ENCODE measurements at places on chromosomes 3 and 15.

DNA sequence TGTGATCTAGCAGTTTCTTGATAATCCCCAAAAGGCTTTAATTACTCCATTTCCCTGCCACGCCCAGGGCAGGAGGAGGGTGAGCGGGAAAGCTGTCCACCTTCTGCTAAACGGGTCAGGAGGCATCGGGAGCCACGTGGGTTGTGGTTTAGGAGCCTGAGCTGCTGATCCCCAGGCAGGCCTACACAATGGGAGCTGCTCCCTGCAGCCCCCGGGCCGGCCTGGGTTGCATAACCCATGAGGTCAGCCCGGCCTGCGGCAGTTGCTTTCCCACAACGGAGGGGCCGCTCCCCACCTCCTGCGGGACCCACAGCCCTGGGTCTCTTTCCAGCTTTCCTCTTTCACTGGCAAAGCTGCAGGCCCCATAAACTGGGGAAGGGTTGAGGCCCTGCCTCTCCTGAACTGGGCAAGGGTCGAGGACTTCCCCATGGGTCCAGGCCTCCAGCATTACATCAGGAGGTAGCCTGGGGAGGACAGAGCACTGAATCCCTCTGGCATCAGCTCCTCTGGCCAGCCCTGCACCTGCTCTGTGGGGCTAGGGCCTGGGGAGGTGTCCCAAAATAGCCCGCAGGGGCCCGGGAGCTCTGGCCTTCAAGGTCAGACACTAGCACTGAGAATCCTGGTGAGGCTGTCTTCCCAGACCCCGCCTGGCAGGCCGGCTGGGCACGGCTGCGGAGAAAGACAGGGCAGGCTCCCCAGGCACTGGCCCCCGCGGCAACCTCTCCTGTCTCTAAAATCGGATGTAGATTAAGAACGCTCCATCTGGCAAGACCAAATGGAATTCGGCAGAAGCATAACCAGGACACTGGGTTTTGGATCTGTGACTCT is 47.3 kb downstream of the ZDHHC19 start:
- DNase-seq: peak; percentile 10

- no peak for DNase-seq
These were observed 23.7 kb upstream of the TPRG1 start for GRCh38 chr3:189148081-189148507.

DNA sequence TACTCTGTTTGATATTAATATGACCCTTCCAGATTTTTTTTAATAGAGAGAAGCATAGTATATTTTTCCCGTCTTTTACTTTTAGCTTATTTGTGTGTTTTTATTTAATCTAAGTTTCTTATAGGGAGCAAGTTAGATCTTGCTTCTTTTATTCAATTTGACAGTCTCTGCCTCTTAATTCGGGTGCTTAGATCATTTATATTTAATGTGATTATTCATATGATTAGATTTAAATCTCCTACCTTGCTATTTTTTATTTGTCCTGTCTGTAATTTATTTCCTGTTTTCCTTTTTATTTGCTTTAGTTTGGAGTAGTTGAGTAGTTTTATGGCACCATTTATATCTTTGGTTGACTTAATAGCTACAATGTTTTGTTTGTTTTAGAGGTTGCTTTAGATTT is 66.1 kb downstream of the GJD2 start:
- no peak for DNase-seq

DNA sequence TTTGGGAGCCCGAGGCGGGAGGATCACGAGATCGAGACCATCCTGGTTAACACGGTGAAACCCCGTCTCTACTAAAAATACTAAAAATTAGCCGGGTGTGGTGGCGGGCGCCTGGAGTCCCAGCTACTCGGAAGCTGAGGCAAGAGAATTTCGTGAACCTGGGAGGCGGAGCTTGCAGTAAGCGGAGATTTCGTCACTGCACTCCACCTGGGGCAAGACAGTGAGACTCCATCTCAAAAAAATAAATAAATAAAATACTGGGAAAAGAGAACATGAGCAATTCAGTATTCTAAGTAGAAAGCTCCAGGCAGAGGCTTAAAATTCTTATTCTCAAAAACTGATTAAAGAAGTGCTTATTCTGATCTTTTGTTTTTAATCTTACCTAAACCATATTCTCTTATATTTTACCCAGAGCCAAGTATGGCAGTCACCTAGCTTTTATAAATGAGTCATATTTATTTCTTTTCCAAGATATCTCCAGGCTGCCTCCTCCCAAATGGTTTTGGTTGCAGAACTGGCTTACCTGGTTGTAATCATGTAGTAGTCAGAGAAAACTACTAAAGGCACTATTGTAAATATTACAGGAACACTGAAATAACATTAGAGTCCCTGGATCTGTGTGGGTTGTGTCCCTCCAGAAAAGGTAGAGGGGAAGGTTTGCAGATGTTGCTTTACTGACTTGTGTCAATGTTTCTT is 45.8 kb upstream of the DYNC1LI1 start:
- DNase-seq: no peak

- no peak for DNase-seq
These were observed 71.4 kb downstream of the ANXA2 start for GRCh38 chr15:60326343-60326742.

GRCh38 chr3:60847791-60848190 is 403.5 kb downstream of the FHIT start:
- no peak for DNase-seq

GRCh38 chr3:32026593-32026992 is 45.0 kb downstream of the ZNF860 start:
- no peak for DNase-seq

GRCh38 chr15:92565351-92566125 is 90.0 kb downstream of the FAM174B start:
- DNase-seq: no peak

GRCh38 chr3:71130471-71131374 is 452.8 kb downstream of the FOXP1 start:
- no peak for DNase-seq

GRCh38 chr3:64220161-64220914 is 4.9 kb downstream of the PRICKLE2 start:
- DNase-seq: no peak

DNA sequence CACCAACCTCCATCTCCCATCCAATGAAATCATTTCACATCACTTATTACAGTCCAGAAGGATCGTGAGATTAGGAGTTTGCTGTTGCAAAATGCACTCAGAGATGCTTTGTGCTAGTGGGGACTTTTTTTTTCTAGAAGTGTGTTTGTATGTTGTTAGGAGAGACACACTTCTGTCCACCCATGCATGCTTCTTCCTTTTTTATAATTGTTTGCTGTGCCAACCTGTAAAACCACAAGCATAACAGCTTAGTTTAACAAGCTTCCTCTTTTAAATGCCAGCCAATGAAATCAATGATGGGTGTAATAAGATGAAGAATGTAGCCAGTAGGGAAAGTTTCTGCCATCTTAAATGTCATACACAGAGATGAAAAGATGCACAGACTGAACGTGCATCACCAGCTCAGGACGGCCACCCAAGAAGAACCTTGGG is 305.6 kb upstream of the STT3B start:
- DNase-seq: no peak

GRCh38 chr3:40042752-40043443 is 233.5 kb downstream of the MYRIP start:
- no peak for DNase-seq

- no peak for DNase-seq
These were observed 4.9 kb upstream of the FAM131A start for GRCh38 chr3:184332370-184333090.

- DNase-seq: no peak
These were observed 87.5 kb downstream of the TBL1XR1 start for GRCh38 chr3:177109688-177110330.

- DNase-seq: no peak
These were observed 13.6 kb downstream of the SCN11A start for GRCh38 chr3:39038165-39038564.

GRCh38 chr3:175398676-175399075 is 539.5 kb downstream of the NAALADL2 start:
- no peak for DNase-seq

DNA sequence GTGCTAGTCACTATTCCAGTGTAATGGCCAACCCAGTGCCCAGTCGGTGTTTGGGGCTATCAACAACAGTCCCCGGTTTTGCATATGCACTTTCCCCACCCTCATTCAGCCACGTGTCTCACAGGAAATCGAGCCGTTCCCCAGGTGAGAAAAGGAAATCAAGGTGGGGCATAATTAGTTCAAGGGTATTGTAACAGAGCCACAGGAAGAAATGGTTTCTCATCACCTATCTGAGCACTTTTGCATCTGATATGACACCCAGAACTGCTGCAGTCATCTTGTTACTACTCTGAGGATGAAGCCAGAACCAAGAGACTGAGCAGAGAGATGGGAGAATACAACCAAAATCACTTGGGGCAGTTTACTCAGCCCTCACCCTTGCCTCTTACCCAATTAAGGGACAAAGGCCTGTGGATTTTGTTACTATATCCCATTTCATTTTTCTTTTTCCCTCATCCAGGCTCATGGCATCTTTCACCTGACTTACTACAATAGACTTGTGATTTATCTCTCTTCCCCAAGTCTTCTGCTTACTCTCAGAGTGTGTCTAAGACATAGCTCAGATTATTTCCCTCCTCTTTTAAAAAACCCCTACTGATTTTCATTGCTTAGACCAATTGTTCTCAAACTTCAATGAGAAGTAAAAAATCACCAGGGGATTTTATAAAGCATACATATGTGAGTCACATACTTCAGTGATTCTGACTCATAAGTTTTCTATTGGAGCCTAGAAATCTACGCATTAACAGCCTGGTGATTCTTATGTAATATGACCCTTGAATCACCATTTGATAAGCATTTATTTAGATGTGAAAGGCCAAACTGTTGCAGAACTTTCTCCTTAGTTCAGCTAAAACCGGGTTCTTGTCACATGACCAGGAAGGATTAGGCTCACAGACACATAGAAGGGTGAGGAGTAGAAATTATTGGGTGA is 40.5 kb downstream of the TRAT1 start:
- DNase-seq: no peak

GRCh38 chr3:34407281-34407680 is 608.9 kb downstream of the PDCD6IP start:
- no peak for DNase-seq

GRCh38 chr15:70006259-70007147 is 91.2 kb downstream of the TLE3 start:
- DNase-seq: no peak

DNA sequence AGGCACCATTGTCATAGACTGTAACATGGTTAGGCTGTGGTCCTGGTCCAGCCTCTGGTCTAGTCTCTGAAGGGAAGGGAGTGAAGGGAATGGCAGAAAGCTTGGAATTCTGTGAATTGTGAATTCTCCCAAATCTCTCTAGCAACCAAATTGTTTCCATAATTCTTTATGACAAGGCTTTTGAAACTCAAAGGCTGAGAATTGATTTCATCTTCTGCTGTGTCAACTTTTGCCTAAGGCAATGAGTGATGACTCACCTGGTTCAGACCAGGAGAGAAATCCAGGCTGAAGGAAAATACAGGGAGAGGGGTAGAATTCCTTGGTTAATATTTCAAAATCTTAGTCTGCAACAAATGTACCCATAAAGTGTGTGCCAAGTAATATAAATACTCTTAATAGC is 82.6 kb upstream of the ADPGK start:
- DNase-seq: no peak

DNA sequence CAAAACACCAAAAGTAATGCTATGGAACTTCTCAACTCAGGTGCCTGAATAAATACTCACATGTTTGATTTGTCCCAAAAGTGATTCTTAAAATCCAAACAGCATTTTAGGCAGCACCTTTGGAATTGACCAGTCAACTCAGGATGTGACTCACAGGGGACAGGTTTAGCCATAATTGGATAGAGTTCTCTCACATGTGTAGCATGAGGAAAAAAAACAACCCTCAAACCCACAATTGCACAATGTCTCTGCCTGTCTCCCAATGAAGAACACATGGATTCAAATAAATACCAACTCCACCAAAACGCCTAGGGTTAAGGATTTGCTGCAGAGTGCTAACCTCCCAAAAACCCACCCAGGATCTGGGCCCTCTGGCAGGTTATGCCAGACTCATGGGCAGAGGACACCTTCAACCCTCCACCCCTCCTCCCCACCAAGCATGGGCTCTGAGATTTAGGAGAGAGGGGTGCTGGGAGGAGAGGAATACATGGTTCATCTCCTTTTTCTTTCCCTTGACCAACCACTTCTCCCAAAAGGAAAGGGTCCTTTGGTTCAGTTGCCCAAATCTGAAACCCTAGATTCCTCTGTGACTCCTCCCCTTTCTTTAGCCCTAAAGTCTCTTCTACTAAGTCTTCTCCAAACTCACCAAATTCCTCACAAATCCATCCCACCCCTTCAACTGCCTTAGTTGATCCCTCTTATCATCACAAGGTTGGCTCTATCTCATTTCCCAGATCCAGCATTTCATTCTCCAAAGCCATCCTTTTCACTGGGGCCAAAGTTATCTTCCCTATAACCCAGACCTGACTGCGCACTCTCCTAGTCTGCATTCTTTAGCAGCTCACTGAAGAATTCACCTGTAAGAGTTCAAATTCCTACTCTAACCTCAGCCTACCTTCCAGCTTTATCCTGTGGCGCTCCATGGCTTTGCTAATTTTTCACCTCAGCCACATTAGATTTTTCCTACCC is 7.7 kb downstream of the RYK start:
- no peak for DNase-seq

DNA sequence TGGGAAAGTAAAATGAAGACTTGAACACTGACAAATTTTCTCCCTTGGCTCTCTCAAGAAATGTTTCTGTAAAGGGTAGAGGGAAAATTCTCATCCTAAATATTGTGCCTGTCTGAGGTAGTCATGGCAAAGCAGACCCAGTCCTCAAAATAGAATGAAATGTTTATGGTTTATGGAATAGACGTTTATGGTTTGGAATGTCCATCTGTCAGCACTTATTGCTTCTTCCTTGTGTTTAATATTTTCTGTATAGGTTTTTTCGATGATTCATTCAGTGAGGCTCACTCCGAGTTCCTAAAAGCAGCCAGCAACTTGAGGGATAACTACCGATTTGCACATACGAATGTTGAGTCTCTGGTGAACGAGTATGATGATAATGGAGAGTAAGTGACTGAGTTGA is 13.9 kb downstream of the ELL3 start:
- no peak for DNase-seq

DNA sequence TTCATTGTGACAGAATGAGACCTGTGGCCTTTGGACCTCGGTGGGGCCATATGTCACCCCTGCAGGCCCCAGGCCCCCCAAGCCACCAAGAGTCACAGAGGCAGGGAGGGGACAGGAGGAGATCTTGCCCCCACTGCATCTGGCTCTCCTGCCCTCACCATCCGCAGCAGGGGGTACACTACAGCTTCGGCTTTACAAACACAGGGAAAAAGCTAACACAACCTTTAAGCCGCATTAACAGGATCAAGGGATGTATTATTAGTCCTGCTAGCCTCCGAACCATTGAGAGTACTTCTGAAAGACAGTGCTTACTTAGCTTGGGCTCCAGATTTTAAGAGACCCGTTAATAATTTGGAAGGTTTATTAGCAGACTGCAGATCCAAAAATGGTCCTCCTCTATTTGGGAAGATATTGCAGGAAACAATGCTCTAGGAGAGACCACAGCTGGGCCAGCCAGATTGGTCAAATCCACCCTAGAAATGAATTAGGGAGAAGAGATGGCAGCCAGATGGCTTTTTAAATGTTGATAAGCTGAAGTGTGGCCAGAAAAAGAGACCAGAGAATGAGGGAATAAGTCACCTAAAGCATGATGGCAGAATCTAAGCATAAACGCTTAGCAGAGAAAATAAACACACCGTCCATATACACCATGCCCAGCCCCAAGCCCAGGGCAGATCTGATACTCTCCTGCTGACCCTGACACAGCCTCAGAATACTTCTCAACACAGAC is 31.5 kb downstream of the SRGAP3 start:
- no peak for DNase-seq
